ENCODE measurements at places on chromosomes 6 and 20.

GRCh38 chr6:116847227-116847626 is 18.3 kb upstream of the GPRC6A start:
- DNase-seq: no peak

DNA sequence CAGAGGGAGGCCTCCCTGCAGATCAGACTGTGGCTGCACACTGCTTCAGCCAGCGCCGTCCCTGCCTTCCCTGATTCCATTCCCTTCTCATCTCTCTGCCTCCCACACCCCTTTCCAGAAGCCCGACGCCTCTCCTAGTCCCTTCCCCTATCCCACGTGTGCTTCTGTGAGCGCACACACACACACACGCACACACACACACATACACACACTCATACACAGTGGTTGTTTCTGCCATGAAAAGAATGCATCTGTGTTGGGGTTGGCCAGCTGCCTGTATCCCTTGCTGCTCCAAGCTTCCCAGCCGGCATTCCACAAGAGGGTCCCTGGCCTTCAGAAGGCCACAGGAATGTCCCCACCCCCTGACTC is 51.7 kb downstream of the MOCS1 start:
- DNase-seq: no peak

DNA sequence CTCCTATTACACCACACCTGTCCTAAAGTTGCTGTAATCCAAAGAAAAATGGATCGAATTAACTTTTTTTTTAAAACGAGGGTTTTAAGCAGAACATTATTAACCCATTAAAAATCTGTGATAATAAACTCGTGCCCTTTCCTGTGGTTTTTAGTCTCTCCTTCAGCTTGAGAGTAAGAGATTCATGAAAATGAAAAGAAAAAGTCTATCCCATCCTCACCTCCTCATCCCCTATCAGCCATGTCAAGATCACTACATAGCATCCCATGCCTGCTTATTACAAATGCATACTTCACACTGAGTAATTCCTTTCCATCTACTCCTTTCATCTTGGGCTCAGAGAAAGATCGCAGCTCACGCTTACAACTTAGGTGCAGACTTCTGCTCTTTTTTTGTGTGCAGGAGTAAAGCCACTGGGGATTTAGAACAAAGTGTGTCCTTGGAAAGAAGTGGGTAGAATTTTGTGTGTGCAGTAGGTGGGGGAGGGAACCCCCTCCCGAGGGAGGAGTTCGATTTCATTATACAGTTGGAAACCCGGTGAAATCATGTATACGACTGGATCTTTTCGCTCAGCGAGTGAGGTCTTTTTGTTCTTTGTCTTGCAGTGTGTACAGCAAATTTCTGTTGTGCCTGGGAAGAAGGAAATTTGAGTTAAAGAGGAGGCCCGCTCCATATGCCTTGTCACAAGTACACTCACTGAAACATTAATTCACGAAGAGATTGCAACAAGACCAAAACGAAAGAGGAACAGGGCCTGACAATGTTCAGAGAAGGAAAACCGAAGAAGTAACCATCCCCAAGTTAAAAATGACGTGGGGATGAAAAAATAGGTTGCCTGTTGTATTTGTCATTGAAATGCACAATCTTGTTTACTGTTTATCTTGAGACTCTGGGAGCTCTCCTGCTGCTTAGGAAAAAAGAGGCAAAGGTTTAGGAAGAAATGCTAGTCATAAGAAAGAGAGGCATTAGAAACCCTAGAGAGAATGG is 146.5 kb upstream of the ZNF217 start:
- DNase-seq: no peak

DNA sequence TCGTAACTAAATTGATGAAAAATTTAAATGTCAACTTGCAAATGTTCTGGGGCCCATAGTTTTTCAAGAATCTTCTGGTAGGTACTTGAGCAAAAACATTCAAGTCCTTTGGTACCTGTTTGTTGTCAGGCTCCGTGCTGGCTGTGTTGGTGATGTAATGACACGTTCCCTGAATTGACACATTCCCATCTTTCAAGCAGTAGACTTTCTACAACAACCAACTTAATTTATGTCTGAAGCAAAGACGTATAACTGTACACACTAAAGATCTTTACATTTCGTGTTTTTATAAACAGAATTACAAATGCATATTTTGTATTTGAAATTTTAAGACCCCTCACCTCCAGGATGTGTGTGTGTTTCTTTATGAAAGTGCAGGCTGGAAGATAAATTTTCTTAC is 49.5 kb downstream of the NCOA3 start:
- DNase-seq: no peak

- no peak for DNase-seq
Observed at GRCh38 chr6:45098256-45098655, 229.9 kb upstream of the RUNX2 start.
